ENCODE measurements at places on chromosomes 1 and 21.

GRCh38 chr1:50091068-50091467 is 17.7 kb upstream of the ELAVL4 start:
- no peak for DNase-seq

GRCh38 chr1:230142608-230143210 is 75.7 kb downstream of the GALNT2 start:
- no peak for DNase-seq

GRCh38 chr1:9784508-9785133 is 39.1 kb downstream of the CLSTN1 start:
- peak; percentile 92 for DNase-seq

GRCh38 chr1:198007687-198008607 is 90.8 kb downstream of the LHX9 start:
- no peak for DNase-seq

GRCh38 chr1:214494706-214495105 is 56.7 kb downstream of the PTPN14 start:
- DNase-seq: no peak

DNA sequence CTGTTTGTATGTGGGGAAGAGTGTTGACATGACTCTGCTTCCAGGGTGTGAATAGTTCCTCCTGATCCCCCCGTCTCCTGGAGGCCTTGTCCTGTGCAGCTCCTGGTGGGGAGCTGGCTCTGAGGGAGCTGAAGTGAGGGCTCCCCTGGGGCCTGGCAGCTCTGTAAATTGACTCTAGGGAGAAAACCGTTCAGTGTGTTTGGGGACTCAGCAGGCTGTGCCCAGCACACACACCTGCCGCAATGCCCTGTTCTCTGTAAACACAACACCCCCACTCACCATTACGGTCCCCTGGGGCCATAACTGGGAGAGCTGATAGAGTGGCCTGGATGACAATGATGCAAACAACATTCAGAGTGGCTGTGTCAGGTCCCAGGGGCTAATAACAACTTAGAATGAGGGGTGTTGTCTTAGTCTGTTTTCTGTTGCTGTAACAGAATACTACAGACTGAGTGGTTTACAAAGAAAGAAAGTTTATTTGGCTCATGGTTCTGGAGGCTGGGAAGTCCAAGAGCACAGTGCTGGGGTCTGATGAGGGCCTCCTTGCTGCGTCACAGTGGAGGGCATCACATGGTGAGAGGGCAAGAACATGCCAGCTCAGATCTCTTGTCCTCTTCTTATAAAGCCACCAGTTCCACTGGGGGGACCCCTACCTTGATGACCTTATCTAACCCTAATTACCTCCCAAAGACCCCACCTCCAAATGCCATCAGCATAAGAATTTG is 15.3 kb downstream of the ADORA1 start:
- no peak for DNase-seq

GRCh38 chr21:35796844-35797243 is 263.5 kb downstream of the SETD4 start:
- DNase-seq: no peak

DNA sequence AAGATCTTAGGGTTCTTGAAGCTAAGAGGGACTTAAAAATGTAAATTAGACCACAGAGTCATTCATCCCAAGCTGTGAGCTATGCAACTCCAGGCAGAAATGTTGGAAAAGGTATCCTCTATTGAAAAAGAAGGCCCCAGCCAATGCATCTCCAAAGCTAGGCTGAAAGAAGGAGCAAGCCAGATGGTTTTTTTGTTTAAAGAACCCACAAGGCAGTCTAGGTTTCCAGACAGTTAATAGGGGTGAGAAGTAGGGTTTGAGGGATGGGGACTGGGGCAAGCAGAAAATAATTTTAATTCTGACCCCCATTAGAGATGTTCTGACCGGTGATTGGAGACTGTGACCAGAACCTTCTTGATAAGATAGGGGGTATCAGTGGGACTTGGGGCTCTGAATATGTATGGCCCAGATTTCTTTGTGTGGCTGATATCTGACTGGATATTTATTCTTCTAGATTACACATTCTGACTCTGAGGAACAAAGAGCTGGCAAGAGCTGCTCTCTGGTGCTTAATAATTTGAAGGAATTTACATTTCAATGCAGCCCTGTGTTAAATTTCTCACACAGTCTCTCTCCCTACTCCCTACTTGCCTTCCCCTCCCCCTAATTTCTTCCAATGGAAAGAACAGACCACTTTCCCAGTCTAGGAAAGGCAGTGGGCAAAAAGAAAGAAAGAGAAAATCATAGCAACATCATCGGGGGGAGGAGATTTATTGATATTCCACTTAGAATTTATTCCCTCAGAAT is 104.9 kb downstream of the NUF2 start:
- DNase-seq: no peak

GRCh38 chr1:8097077-8097799 is 71.1 kb upstream of the ERRFI1 start:
- peak; percentile 86 for DNase-seq

GRCh38 chr1:112618114-112618720 is 724 bp downstream of the ST7L start:
- DNase-seq: peak; percentile 66

GRCh38 chr1:52978045-52978444 is 51.0 kb downstream of the SCP2 start:
- DNase-seq: no peak

GRCh38 chr1:190377294-190377693 is 100.4 kb downstream of the BRINP3 start:
- DNase-seq: no peak

GRCh38 chr1:46437723-46438122 is 43.6 kb downstream of the FAAH start:
- no peak for DNase-seq

DNA sequence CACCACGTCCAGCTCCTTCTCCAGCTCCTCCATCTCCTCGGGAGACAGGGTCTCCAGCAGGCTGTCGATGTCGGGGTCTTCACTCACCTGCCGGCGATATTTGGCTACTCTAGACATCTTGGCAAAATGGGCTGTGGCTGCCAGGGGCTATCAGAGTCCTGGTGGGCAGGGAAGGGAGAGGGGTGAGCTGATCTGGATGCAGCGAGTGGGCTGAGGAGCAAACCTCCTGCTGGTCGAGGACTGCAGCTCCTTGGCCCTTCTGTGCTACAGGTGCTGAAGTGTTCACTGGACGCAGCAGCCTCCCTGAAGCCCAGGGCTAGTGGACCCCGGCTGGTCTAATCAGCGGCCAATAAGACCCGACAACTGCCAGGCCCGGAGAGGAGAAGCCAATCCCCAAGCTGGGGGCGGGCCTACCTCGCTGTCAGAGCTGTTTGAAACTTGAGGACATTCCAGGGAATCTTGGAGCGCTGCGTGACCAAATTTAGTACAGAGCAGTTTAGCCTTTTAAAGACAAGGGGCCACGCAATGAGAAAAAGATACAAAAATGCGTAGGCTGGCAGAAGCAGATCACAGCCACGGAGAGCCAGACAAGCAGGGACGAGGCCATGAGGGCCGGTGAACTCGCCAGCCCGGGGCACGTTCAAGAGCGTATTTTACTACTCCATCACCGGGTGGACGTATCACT is at the start of gene LMOD1:
TSS of gene LMOD1 (minus strand) at position 325 of the 685 bp plus-strand sequence. CDS start at position 117, 208 bp downstream.
- DNase-seq: no peak

GRCh38 chr1:32221581-32221979 is 573 bp downstream of the TMEM234 start:
- no peak for DNase-seq

- DNase-seq: no peak
Measured at GRCh38 chr1:76764638-76765454, 102.4 kb upstream of the ST6GALNAC5 start.

DNA sequence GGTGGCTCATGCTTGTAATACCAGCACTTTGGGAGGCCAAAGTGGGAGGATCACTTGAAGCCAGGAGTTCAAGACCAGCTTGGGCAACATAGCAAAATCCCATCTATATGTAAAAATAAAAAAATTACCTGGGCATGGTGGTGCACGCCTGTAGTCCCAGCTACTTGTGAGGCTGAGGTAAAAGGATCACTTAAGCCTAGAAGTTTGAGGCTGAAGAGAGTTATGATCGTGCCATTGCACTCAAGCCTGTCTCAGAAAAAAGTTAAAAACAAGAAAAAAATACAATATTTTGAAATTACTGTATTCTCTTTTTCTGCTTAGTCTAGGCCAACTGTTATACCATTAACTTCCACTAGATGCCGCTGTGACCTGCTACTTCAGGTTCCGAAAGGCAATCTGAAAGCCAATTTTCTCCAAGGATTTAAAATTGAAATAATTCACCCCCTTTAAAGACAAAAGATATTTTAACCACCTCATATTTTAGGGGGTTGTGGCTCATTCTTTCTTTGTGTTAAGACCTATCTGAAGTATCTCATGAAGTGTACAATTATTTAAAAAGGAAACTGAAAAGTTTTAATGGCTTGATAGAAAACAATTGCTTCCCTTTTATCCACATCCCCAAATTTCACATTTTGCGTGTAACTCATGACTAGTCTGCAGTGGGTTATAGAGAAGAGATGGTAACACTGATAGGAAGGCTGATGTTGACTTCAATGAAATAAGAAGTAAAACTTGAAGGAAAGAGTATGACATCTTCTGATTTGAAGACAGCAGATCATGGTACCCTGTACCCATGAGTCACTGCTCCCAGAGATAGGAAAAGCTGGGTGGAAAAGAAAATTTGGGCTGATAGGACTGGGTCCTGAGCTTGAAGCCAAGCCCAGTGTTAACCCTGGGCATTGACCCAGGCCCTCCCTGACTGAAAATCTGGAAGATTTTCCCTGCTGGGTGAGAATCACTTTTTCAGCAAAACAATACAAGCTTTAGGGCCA is 24.4 kb upstream of the CLDN14 start:
- DNase-seq: peak; percentile 78

DNA sequence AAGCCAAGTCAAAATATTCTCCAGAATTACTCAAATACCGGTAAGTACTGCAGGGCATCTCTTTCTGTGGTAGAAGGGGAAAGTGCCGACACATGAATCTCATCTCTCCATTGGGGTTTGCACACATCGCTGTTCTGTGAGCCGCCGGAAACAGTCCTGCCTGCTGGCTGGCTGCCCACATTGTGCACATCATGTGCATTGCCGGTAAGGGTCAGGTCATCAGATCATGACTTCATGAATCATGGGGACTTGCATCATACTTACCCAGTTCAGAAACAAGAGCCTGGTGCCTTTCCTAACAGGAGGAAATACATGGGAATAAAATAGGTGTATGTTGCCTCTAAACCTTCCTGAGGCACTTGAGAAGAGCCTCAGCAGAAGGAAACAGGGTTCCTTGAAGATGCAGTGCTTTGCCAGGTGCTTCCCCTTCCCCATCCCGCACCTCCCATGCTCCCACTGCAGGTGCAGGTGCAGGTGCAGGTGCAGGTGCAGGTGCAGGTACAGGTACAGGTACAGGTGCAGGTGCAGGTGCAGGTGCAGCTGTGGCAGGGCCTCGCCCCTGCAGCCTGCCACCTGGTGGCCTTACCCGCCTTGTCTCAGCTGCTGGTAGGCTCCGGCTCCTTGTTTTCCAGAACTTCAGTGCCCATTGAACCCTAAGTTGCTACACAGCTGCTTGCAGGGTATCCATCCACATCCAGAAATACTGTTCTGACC is 26.5 kb downstream of the GPR137B start:
- DNase-seq: peak; percentile 84

- DNase-seq: no peak
Measured at GRCh38 chr1:230076121-230076520, 9.1 kb downstream of the GALNT2 start.

DNA sequence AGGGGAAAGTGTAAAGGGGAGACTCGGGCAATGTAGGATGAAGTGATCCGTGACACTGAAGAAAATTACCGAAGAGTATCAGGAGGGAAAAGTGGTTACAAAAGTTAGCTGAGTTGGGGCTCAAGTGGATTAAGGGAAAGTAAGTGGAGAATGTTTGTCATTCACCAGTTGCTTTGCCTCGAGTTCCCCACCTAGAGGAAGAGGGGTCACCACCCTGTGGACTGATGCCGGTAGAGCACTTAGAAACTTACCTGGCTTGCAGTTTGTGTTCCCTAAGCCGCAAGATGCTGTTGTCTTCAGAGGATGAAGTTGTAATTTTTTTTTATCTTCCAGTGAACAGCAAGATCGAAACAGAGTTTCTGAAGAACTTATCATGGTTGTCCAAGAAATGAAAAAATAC is 1.0 kb downstream of the PER3 start:
- DNase-seq: no peak

DNA sequence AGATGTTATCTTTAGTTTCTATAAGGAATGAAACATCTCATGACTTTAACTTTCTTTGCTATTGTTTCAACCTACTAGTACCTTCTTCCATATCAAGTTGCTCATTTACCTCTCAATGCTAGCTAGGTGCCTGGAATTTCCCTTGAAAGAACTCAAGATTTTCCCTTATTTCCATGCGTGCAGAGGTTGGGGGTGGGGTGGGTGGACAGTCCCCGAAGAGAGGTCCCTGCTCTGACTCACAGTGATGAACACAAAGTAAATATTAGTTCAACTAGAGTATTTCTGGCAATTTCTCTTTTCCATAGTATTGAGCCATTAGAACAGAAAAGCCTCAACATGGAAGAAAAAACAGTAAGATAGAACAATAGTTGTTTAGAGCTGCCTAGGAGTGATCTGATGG is 239.0 kb upstream of the ZP4 start:
- DNase-seq: no peak

- peak; percentile 51 for DNase-seq
Measured at GRCh38 chr1:27296773-27297291, 25.1 kb upstream of the TMEM222 start.

DNA sequence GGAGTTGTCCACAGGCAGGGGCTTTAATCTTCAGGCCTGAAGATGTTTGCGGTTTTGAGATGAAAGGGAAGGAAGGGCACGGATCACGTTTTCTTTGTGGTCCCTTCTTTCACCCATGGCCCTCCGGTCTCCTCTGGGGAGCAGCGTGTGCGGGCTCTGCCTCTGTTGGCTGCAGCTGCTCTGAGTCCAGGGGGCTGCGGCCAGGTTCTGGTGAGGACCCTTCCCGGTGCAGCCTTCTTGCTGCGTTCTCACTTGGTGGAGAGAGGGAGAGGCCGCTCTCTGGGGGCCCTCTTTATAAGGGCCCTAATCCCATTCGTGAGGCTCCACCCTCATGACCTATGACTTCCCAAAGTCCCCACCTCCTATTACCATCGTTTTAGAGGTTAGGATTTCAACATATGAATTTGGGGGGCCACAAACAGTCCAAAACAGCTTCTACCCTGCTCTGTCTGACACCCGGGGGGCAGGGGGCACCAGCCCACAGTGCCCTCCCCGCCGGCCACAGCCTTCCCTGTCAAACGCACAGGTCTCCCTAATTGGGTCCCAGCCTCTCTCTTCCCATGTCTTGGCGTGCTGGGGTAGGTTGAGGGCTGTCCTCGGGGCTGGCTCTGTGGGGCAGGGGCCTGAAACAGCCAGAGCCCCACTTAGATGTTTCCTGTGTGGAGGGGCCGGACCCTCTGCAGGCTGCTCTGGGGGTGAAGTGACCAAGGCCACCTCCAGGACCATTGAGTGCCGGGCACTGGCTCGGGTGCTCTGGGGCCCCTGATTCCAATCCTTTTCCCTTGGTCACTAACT is 100.1 kb upstream of the C1orf174 start:
- no peak for DNase-seq

DNA sequence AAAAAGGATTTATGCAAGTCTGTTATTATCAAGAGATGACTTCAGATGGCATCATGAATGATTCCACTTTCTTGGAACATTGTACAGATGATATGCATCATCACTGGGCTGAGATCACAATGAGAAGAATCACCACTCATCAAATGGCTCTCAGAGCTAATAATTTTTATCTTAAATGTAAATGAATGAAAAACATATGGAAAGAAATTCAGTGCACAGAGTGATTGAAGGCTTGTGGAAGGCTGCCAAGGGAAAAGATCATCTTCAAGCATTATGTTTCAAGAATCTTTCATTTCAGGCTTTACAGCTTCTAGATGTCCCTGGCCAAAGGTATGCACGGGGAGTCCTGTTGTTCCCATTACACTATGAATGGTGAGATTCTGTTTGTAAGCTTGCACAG is 955.7 kb downstream of the TTLL7 start:
- DNase-seq: no peak

GRCh38 chr1:88609051-88609450 is 75.0 kb upstream of the PKN2 start:
- DNase-seq: no peak
